ENCODE measurements at places on chromosomes 7 and 10. TPM values are rescaled to one million over a fixed set of nuclear protein-coding genes. Genes with fewer than 3 reads are reported as not detected.
A peak's percentile ranks its signal among the peaks of the same experiment; 100 is the strongest.

DNA sequence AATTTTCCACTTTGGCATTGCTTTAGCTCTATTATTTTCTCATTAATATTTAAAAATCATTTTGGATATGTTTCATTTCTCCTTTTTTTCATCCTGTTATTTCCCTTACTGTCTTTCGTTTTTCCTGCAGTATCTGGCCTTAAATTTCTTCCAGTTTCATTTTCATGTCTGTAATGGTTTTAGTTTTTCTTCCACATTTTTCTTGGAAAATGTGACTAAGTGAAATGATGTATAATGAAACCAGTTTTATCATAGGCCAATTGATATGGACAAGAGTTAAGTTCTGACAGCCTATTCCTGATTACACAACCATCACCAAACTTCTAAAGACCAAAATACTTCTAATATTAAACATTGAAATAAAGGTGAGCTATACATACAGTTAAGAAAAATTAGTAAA lies 158.5 kb downstream of the LHFPL3 start:
- DNase-seq, result no peak

The TAS2R5 gene
- polyA plus RNA-seq, result 2.4 TPM

DNA sequence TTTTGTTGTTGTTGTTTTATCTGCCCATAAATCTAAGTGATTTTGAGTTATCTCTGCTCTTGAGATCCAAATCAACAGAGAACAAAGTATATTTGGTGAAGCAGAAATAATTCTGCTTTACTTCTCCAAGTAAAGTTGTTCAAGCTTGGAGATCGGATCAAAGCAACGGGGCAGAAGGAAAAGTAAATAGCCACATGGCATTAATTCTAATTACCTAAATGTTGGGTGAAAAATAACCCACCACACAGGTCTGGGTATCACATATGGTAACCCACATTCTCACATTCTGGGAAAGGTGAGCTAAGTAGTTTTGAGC lies 3.1 kb downstream of the NRP1 start:
- DNase-seq, result no peak

DNA sequence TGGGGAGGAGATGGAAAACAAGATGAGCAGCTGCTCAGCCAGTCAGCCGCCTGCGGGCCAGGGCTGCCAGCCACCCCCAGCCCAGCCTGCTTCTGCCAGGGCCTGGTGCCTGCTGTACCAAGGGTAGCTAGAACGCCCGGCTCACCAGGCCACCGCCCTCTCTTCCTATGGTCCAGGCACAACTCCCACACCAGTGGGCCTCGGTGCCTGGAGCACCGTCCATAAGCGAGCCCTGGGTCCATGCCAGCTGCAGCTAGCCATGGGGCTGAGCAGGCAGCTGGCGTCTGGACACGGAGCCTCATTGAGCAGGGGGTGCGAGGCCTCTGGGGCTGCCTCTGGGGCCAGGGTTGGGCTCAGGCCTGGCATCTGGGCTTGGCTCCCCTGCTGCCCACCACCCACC lies 8.5 kb upstream of the RABGEF1 start:
- DNase-seq, result no peak

DNA sequence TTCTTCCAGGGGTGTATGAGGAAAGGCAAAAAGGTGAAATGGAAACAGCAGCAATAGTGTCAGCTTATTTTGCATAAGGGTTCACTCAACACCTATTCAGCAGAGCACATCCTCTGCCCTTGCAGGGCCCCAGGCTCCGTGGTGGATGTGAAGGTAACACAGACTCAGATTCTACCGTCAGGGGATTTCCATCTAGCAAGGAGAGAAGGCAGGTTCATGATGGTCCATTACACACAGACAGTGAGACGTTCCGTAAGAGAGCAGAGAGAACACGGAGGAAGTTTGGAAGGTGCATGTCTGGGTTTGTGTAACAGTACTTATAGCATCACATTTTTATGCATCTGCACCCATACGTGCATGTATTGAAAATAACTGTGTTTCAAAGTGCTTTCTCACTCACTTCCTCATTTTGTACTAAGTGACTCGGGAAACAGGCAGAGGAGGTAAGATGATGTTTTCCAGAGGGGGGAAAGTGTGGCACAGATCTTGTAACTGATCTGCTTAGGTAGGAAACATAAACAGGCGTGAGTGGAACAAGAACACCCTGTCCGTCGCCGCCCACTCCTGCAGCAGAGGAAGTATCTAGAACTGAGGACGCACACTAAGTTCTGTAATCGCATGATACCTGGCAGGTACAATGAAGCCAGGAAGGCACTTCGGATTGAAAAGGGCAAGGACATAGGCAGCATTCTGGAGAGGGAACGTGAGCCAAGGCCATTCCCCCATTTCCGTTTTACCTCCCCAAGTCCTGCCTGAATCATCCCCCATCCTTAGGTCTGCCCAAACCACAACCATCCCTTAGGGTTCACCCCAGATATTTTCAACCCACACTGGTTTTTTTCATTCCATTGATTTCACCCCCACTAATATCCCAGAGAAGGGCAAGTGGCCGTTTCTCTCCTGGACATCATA lies 1.0 kb upstream of the ENO4 start:
- no peak for DNase-seq

DNA sequence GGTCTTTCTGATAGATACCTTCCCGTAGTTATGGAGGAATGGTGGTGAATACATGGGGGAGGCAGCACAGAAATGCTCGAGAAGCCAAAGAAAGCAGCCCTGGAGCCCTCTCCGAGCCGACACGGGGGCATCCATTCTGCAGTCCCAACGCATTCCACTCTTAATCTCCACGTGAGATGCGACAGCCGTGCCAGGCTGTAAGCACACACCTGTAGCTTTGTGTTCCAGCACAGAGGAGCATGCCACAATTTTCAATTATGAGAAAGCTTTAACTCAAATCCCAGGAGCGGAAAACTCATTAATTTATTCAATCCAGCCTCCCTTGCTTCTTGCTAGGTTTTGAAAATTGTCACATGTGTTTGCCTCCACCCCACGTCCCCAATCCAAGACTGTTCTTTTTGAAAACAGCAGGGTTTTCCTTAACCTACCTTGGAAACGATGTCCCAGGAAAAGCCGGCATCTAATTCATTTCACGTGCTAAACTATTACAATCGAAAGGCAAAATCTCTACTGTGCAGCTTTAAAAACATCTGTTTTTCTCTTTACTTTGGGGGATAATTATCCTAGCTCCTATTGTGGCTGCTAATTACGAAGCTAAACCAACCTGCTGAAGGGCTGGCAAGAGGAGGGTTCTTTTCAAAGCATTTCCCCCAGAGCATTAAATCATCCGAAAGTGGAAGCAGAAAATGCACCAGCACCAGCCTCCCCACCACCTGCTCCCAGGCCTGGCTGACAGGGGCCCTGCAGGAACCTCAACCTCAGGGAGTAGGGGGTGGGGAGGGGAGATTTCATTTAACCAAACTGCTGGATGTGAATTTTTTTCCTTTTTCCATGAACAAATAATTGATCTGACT lies 56.0 kb upstream of the CHST15 start:
- no peak for DNase-seq

The OPALIN gene
- not detected for polyA plus RNA-seq

DNA sequence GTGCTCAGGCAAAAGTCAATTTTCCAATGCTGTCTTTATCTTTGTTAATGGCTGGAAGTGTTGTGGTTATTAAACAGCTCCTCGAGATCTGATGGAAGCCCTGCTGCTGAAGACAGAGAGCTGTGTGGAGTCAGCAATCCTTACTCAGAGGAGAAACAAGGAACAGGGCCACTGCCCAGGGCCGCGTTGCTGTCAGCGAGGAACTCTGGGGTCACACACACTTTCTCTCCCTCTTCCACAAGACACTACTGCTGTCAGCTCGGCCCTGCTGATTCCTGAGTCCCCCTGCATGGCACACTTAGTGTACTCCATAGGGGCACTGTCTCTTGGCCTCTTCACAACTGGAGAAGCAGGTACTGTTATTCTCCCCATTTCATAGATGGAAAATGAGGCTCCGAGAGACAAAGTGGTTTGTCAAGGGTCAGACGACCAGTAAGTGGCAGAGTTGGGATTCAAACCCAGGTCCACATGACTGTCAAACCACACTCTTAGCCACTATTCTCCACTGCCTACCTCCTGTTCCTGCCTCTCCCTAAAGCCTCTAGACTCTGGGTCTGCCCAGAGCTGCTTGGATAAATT lies 29.3 kb upstream of the PDCD4 start:
- no peak for DNase-seq

GRCh38 chr7:140649556-140650205 lies 9.1 kb upstream of the DENND2A start:
- no peak for DNase-seq

- peak; percentile 87 for DNase-seq
These were observed 510.5 kb upstream of the AKR1E2 start for GRCh38 chr10:4315551-4315950.

The NPFFR1 gene
- 0.05 TPM for polyA plus RNA-seq

- DNase-seq, result no peak
These were observed 15.8 kb downstream of the RPP30 start for GRCh38 chr10:90887555-90887954.

The UCMA gene
- polyA plus RNA-seq, result 0.95 TPM

DNA sequence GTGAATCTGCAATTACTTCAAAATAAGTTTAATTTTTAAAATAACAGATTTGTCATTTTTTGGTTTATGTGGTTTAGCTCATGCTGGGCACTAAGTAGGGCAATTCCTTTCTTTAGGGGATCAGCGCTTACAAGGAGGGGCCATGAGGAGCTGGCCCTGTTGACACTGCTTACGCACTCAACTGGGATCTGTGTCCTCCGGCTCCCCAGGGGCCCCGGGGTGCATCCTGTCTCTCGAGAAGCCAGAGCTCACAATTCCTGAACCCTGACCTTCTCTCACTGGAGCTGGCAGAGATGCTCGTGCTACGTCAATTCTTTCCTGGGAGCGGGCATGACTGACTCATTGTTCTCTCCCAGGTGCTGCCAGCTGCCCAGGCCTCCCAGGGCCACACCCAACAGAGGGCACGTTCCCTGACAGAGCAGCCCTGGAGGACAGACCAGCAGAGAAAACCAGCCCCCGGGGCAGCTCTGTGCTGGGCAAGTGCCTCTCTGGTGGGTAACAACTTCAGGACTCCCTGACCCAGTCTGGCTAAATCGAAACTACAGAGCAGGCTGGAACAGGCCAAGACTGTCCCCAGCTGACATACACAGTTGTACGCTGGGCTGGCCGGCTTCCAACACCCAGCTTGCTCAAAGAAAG lies 36.8 kb downstream of the CTBP2 start:
- DNase-seq, result peak; percentile 31

GRCh38 chr10:64773357-64773756 lies 1252.2 kb downstream of the REEP3 start:
- DNase-seq, result no peak

The EZH2 gene
- polyA plus RNA-seq, result 20.1 TPM

The TMEM213 gene
- polyA plus RNA-seq, result 0.09 TPM

The TRIM50 gene
- polyA plus RNA-seq, result 0.67 TPM

GRCh38 chr7:74083117-74083876 lies at the start of gene LIMK1:
Gene LIMK1 (plus strand): TSS chr7:74083804. CDS start chr7:74083991, 187 bp downstream.
- DNase-seq, result no peak

- DNase-seq, result no peak
These were observed 13.0 kb downstream of the AKR1D1 start for GRCh38 chr7:138089080-138089901.

- no peak for DNase-seq
These were observed 182.4 kb downstream of the TPK1 start for GRCh38 chr7:144653449-144653848.

GRCh38 chr7:71694665-71695064 lies 562.7 kb downstream of the GALNT17 start:
- no peak for DNase-seq

GRCh38 chr10:59805014-59805413 lies 51.8 kb upstream of the MRLN start:
- no peak for DNase-seq

DNA sequence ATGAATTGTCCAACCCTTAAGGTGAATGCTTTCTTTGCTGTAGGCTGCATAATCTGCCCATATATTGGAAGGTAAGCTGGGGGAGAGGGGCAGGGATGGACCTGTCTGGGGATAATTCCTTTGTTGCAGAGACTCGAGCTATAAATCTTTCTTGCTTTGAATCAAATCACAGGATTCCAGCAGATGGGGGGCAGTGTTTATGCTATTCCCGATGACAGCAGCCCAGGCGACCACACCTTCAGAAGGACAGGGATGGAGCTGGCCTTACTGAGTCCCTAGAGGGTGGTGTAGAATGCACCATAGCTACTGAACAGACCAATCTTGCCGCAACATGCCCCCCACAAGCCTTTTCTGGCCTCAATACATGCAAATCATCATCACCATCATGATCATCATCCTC lies 2.5 kb downstream of the PODXL start:
- DNase-seq, result no peak

DNA sequence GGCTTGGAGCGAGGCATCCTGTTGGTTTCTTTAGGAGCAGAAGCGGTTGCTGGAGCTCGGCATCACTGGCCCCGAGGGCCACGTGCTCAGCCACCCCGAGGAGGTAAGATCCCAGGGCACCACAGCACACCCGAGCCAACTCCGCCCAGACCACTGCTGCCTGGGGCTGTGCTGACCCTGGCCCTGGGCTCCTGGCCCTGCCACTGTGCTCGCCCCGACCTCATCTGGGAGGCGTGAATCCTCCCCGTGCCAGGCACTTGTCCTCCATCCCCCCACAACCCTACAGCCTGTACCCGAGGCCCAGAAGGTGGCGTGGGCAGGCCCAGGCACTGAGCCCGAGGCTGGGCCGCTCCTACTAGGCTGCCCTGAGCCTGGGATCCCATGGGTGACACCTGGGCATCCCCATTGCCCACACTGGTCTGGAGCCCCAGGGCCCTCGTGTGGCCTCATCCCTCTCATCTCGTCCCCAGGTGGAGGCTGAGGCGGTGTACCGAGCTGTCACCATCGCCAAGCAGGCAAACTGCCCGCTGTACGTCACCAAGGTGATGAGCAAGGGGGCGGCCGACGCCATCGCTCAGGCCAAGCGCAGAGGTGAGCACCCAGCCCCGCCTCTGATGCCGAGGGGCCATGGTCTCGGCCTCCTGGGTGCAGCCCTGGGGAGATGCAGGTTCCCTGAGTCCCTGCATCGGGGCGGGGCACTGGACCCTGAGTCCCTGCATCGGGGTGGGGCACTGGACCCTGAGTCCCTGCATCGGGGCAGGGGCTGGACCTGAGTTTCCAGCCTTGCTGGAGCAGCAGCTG lies 11.8 kb downstream of the DPYSL4 start:
- DNase-seq, result no peak

The EVX1 gene
- not detected for polyA plus RNA-seq

DNA sequence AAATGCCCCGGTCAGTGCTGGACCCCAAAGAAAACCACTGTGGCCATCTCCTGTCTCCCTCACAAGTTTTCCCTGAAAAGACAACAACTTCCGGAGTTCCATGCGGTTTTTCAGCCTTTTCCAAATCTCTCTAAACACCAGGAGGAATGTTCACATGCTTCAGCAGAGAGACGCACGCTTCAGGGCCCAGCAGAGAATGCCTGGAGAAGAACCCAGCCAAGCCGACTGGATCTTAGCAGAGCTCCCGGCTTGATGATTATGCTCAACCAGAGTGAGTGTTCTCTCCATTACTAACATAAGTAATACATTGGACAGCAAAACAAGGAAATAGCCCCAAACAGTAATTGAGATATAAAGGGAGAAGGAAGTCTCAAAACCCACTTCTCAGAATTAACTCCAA lies 17.9 kb downstream of the PRKCQ start:
- DNase-seq, result no peak
